ENCODE measurements at places on chromosomes 2 and 18.

DNA sequence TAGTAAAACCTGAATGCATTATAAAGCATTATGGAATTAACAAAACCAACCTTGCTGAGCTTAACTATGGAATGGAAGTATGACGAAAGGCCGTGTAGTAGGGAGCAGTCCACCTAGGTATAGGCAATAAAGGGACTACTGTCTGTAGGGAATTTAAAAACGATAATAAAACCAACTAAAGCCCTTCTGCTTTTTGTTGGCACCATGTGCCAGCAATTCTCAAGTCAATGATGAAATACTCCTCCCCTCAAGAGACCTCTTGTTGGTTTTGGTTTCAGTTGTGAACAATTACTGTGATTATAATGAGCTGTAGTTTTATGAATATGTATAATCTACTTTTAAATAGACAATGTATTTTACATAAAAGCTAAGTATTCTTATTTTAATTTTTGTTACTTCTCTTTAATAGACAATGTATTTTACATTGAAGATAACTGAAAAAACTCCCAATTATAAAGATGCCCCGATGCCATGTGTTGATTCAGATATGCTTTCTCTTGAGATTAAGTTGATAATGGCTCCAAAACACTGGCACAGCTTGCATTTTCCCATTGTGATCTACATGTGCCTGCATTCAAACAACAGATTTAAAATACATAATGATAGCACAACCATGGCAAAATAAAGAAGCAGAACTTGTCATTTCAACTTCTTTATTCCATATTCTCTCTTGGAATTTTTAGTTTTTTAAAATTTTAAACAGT lies 55.5 kb upstream of the ZDBF2 start:
- DNase-seq = no peak

DNA sequence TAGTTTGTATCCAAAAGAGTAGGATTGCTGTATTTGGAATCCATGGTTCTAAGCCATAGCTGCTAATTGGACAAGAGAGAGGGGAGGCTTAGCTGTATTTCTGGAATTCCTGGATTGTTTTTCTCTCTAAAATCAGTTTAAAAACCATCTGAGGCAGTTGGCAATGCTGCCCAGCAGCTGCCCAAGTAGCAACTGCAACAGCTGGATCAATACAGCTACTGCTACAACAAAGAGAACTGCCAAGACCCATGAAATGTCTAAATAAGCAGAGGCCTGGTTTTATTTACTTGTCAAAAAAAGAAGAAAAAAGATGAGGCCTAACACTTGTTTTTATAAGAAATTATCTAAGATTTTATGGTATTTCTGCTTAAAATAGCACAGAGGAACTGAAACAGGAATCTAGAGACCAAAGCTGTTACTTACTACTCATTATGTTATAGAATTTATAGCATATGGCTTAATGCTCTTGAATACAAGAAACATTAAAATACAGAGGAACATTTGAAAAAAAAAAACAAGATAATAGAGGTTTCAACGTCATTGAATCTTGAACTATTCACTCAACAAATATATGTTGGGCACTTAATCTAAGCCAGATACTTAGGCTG lies 39.1 kb downstream of the TMEFF2 start:
- no peak for DNase-seq

- DNase-seq = no peak
These were observed 74.7 kb downstream of the GYPC start for GRCh38 chr2:126730655-126731054.

DNA sequence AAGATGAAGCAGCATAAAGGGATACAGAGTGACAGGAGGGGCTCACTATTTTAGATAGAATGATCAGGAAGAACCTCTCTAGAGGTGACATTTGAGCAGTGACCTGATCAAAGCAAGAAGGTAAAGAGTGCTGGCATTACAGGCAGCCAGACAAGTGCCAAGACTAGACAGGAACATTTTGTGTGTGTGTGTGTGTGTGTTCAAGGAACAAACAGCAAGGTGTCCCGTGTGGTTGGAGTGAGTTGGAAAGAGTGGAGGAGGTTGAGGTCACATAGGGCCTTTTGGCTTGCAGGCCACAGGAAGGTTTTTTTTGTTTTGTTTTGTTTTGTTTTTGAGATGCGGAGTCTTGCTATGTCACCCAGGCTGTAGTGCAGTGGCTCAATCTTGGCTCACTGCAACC lies 25.7 kb downstream of the FZD5 start:
- no peak for DNase-seq

- no peak for DNase-seq
These were observed 38.5 kb upstream of the MYO3B start for GRCh38 chr2:170139276-170139967.

GRCh38 chr2:70473101-70473722 lies 80.4 kb downstream of the TGFA start:
- no peak for DNase-seq

DNA sequence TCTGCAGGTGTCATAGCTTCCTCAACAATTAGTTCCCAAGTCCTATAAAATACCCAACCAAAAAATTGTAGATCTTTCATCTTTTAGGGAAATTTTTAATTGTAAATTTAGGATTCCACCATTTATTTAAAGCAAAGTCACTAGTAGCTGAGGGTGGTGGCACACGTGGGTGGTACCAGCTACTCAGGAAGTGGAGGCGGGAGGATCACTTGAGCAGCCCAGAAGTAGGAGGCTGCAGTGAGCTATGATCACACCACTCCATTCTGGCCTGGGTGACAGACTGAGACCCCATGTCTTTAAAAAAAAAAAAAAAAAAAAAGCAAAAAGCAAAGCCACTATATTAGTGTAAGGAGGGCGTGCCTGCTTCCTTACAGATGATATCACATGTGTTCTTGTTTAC lies 60.3 kb upstream of the GREB1L start:
- no peak for DNase-seq

DNA sequence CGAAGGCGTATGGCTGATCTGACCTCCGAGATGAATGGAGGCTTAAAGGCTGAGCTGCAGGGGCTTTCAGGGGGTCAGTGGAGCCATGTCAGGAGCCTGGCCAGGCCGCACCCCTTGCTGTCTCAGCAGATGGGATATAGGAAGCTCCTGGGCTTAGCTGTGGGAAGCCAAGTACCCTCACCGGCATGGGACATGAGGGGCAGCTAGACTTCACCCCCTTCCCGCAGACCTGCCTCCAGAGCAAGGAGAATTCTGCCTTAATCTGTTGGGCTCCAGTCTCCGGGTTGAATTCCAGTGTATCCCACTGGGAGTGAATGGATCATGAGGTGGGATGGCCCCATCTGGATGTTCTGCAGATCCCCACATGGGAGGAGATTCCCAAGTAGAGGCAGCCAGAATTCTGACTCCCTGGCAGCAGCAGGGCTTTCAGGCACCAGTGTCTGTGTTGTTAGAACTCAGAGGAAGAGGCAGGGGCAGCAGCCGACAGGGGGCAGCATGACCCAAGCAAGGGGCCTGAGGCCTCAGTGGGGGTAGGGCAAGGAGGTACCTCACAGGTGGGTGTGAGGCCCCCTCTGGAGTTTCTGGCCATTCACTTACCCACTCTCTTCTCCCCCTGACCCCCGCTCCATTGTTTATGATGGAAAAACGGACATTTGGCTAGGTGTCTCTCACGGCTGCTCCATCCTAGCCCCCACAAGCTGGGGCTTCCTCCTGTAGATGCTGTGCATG lies 19.1 kb downstream of the CAPG start:
- no peak for DNase-seq

DNA sequence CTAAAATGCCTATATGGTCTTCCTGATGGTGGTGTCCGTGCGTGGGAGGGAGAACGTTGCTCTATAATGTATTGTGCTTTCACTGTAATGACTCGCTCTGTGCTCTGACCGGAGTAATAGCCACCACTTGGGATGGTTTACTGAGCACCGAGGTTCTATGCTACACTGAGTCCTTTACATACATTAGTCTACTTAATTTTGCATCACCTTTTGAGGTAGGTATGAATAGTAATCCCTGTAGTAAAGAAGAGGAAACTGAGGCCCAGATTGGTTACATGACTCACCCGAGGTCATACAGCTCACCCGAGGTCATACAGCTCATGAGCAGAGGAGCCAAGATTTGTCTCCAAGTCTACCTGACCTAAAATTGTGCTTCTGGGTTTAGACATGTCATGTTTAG lies 79.5 kb downstream of the ARMC9 start:
- no peak for DNase-seq

DNA sequence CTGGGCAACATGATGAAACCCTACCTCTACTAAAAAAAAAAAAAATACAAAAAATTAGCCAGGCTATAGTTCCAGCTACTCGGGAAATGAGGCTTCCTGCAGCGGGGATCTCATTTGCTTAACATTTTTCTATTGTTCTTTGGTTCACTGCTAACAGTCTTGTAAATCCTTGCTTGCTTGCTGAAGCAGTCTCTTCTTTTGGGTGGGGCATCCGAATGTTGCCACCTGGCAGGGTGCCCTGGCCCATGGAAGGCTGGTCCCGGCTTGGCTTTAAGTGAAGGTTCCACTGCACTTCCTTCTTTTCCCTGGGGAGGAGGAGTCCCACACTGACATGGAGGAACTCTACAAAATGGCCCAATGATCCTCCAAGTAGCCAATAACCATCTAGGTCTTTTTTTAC lies 6.0 kb upstream of the ANKRD29 start:
- DNase-seq = no peak

GRCh38 chr2:7016601-7017211 lies 99.5 kb downstream of the RNF144A start:
- DNase-seq = no peak

DNA sequence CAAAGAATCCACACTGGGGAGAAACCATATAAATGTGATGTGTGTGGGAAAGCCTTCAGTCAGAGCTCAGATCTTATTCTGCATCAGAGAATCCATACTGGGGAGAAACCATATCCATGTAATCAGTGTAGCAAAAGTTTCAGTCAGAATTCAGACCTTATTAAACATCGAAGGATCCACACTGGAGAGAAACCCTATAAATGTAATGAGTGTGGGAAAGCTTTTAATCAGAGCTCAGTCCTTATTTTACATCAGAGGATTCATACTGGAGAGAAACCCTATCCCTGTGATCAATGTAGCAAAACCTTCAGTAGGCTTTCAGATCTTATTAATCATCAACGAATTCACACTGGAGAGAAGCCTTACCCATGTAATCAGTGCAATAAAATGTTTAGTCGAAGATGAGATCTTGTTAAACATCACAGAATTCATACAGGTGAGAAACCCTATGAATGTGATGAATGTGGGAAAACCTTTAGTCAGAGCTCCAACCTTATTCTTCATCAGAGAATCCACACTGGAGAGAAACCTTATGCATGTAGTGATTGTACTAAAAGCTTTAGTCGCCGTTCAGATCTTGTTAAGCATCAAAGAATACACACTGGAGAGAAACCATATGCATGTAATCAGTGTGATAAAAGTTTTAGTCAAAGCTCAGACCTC lies 16.7 kb upstream of the ZSCAN30 start:
- DNase-seq = no peak

DNA sequence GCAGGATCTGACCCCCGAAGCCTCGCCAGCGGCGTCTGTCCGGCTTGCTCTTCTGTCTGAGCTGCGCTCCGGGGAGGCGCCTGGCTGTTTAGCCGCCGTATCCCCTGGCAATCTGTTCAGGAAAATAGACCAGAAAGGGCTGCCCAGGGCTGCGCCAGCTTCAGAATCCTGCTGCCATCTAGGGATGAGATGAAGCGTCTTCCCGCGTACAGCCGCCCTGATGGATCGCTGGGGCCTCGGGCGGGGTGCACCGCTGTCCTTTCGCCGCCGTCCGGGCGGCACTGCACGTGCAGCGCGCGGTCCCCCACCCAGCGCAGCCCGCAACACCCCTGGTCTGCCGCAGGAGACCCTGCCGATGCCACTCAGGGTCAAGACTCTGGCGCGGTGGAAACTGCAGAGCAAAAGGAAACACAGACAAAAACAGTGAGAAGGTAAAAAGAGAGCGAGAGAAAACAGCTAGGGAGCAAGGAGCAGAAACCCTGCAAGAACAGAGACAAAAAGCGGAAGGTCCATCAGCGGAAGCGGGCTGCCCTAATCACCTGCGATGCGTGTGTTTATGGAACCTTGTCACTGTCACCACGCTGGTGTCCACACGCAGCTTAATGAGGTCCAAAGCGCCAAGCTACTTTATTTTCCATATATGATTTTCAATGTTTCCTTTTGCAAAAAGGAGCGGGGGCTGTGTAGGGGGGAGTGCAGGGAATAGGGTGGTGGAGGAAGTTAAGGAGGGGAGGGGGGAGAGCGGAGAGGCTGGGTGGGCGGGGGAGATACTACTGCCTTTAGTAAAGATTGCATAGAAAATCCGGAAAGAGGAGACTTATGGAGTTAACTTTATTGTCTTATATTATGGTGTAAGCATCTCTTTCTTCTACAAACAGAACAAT lies 2113.3 kb upstream of the PIK3C3 start:
- peak; percentile 60 for DNase-seq

- DNase-seq = no peak
These were observed 35.5 kb upstream of the CYTIP start for GRCh38 chr2:157479081-157480027.

DNA sequence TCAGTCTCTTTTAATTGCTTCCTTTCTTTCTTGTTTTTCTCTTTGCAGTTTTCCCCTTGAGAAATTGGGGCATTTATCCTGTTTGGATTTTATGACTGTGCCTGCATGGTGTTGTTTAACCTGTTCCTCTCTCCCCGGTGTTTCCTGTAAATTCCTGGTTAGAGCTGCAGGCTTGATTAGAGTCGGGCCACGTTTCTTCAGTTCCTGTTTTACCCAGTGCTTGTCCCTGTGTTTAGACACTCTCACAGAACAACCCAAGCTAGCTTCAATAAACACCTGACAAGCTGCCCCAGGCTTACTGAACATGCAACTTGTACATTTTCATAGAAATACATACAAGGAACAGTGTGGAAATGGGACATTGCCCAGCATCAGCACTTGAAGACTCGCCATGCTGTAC lies 53.9 kb downstream of the NGEF start:
- DNase-seq = no peak

GRCh38 chr2:61411109-61411508 lies 59.8 kb downstream of the USP34 start:
- no peak for DNase-seq

- DNase-seq = peak; percentile 68
These were observed 996 bp downstream of the TGFBRAP1 start for GRCh38 chr2:105328281-105329196.

- DNase-seq = no peak
These were observed 29.8 kb downstream of the EML4 start for GRCh38 chr2:42199002-42199401.

- no peak for DNase-seq
These were observed 70.2 kb downstream of the CDCA7 start for GRCh38 chr2:173424886-173425285.

DNA sequence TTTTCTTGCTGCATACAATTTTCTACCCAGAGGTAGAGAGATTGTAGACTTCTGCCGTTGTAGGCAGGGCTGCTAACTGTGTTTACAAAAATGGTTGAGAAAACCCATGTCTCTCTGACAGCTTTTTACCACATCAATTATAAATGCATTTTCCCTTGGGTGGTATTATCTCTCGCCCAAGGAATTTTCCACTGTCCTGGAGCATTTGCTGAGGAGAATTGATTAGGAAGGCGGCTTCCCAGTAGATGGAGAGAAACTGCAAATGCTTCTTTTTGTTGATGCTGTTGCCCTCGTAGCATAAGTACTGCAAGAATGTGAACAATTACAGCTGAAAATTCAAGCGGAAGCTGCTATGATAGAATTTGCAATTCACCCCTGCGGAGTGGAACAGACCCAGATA lies 1007.7 kb upstream of the KLHL29 start:
- no peak for DNase-seq

- DNase-seq = no peak
These were observed 569.0 kb upstream of the SYT4 start for GRCh38 chr18:43846299-43846698.

Data from NCI-H510A (cell line).